ENCODE measurements at places on chromosomes 4 and X. TPM values are rescaled to one million over a fixed set of nuclear protein-coding genes. Genes with fewer than 3 reads are reported as not detected.

DCLK2 gene
- 0.67 TPM for total RNA-seq

TLL1 gene
- 10.0 TPM for total RNA-seq

MAGEA2 gene
- not detected for total RNA-seq

UGT2B15 gene
- not detected for total RNA-seq

NMU gene
- total RNA-seq: not detected

DNA sequence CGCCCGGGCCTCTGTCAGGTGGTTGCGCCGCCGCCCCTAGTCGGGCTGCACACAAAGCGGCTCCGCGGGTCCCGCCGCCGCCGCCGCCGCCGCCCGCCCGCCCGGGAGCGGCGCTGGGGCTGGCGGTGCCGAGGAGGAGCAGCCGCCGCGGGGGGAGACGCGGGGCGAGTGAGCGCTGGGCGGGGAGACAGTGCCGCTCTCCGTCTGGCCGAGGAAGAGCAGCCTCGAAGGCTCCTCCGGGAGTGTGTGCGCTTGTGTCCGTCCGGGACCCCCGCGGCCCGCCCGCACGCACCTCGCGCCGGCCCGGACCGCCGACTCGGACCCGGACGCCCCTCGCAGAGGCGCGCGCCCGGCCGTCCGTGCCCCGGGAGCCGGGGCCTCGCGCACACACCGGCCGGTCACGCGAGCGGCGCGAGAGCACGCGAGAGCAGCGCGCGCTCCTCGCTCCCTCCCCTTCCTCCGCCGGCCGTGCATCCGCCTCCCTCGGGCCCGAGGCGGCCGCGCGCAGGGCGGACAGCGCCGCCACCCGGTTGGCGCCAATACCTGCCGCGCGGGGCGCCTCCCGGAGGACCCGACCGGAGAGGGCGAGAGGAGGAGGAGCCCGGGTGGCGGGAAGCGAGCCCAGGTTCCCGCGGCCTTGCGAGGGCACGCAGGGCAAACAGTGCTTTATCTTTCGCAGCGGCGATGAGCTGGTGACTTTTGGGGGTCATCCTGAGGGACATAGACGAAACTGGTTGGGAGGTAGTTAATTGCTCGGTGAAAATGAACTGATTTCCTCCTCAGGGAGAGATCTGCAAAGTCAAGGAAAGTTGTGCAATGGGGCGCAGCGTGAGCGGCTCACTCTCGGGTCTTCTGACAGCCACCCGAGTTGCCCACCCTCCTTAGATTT is at the start of gene PDS5A:
Gene PDS5A, minus strand, starts transcription at position 423 of the 889 bp plus-strand sequence. CDS start 1,334 bp downstream, outside the sequence.
- peak; percentile 94 for DNase-seq

- DNase-seq: no peak
Measured at GRCh38 chrX:134641346-134641745, 16.9 kb downstream of the PLAC1 start.

DNA sequence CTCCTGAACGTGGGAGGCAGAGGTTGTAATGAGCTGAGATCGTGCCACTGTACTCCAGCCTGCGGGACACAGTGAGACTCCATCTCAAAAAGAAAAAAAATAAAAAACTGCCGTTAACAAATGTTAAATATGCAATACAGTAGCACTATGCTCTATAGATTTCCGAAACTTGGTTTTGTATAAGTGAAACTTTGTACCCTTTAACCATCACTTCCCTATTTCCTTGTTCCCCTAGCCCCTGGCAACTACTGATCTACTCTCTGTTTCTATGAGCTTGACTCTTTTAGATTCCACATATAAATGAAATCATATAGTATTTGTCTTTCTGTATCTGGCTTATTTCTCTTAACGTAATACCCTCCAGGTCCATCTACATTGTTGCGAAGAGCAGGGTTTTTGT is 74.1 kb downstream of the TAB3 start:
- DNase-seq: no peak

GRCh38 chr4:7144374-7145290 is 47.7 kb upstream of the SORCS2 start:
- no peak for DNase-seq

DNA sequence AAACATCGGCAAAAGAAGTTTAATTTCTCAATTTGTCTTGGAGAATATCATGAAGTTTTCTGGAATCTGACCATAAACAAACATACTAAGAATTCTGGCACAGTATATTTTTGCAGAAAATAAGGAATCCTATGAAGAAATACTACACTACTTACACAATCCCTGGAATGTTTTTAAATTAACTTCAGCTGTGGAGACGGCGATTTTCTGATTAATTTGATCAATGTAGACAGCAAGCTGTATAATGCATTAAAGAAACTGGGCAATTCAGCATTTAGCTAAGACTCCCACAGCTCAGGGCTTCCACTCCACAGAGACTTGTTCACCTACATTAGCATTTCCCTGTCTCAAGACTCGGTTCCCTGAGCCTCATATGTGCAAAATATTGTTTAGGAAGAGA is 12.2 kb downstream of the EGFL6 start:
- DNase-seq: no peak

GRCh38 chrX:15866147-15866546 is 11.5 kb upstream of the AP1S2 start:
- DNase-seq: peak; percentile 9

- no peak for DNase-seq
Measured at GRCh38 chr4:61841714-61842113, 641.6 kb downstream of the ADGRL3 start.

DNA sequence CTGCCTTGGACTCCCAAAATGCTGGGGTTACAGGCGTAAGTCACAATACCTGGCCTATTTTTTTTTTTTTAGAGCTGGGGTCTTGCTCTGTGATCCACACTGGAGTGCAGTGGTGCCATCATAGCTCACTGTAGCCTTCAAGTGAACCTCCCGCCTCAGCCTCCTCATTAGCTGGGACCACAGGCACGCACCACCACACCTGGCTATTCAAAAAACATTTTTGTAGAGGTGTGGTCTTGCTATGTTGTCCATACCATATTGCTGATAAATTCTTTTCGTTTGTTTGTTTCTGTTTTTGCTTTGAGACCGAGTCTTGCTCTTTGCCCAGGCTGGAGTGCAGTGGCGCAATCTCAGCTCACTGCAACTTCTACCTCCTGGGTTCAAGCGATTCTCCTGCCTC is 21.6 kb downstream of the ENOPH1 start:
- no peak for DNase-seq
